AG08395 (cell line): ENCODE measurements at places on chromosomes 2 and 18.

GRCh38 chr18:29160170-29160569, 983.2 kb upstream of the CDH2 start:
- no peak for DNase-seq

DNA sequence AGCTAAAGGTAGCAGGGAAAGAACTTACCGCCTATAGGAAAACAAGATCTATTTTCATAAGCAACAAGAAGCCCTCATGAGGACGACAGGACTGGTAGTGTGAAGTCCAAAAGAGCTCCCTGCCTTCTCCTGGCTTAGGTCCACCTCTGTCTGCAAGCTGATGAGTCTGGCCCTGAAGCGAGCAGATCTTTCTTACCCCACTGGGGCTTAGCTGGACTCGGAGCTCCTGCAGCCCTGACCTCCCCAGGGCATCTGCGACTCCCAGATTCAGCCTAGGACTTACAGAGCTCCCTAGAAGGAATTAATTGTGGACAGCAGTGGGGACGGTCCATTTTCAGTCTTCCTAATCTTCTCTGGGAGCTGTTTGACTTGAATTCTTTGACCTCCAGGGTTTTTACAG, 53.7 kb downstream of the MCFD2 start:
- DNase-seq, result peak; percentile 34

DNA sequence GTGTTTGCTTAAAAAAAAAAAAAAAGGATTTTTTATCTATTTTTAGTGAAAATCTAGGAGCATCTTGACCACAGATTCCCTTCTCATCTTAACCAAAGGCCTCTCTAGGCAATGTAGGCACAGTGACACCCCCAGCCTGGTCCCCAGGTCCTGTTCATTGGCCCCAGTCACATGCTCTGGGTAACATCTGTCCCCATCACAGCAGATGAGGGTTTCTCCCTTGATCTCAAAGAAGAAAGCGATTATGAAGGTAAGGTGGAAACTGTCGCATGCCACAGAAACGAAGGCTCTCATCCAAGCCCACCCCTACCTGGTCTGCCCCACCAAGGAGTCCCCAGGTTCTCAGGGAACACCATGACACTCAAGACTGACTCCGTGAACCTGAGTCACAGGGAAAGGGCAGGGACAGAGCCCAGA, 4.7 kb downstream of the HS6ST1 start:
- DNase-seq, result no peak

- no peak for DNase-seq
Observed at GRCh38 chr2:226466589-226466988, 333.0 kb downstream of the IRS1 start.

GRCh38 chr18:59419386-59419785, 60.3 kb upstream of the LMAN1 start:
- peak; percentile 66 for DNase-seq

- DNase-seq, result no peak
Observed at GRCh38 chr18:35042389-35043071, 1.3 kb downstream of the MAPRE2 start.

DNA sequence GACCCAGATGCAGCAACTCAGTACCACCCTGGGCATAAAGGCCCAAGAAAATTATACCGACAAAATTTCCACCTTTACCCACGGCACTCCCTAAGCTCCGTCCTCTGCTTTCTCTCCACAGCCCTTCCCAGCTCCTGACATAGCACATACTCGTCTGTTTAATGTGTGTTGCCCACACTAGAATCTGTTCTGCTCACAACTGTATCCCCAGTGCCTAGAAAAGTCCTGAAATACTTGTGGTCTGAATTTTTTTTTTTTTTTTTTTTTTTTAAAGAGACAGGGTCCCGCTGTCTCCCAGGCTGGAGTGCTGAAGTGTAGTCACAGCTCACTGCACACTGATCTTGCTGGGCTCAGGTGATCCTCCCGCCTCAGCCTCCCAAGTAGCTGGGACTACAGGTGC, 62.3 kb downstream of the ADCY3 start:
- no peak for DNase-seq

GRCh38 chr2:119590873-119591272, 46.6 kb downstream of the CFAP221 start:
- no peak for DNase-seq

DNA sequence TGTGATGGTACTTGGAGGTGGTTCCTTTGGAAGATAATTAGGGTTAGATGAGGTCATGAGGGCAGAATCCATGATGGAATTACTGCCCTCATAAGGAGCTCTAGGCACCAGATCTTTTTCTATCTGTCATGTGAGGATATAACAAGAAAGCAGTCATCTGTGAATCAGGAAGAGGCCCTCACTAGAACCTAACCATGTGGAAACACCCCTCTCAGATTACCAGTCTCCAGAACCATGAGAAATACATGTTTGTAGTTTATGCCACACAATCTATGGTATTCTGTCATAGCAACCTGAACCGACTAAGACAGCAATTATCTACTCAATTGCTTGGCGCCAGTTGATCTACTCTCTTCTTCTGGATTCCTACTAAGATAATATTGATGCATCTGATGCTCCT, 2.4 kb upstream of the SERPINB10 start:
- no peak for DNase-seq

GRCh38 chr2:121049131-121049530, 235.9 kb downstream of the TFCP2L1 start:
- DNase-seq, result no peak

DNA sequence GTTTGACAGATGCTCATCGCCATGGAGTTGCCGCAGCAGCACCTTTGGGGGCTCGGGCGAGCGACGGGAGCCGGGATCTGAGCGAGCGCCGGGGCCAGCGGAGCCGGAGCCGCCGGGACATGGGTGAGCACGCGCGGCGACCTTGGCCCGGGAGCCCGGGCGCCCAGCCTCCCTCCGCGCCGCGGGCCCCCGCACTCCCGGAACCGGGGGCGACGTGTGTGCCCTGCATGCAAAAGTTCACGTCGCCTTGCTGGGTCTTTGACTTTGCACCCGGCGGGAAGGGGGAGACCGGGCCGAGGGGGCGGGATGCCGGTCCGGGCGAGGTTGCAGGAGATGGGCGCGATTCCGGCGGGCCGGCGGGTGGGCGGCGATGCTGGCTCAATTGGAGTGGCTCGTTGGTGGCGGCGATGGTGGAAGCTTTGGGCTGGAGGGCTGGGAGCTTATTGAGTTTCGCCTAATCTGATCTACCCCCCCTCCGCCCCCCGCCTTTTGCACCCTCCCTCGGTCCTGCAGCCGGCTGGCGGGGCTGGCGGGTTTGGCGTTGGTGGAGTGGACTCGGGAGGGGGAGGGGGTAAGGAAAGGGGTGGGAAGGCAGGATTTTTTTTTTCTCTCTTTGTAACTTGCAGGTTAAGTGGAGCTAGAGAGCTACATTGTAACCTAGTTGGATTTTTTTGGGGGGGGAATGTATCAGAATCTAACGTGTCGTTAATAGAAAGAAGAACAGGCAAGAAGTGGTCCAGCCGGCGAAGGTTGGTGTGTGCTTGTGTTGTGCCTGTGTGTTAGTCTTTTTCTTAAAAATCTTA, at the start of gene SETBP1:
SETBP1 (plus strand) TSS at position 616 of the 803 bp plus-strand sequence. CDS start 20,459 bp downstream, outside the sequence.
- peak; percentile 57 for DNase-seq

DNA sequence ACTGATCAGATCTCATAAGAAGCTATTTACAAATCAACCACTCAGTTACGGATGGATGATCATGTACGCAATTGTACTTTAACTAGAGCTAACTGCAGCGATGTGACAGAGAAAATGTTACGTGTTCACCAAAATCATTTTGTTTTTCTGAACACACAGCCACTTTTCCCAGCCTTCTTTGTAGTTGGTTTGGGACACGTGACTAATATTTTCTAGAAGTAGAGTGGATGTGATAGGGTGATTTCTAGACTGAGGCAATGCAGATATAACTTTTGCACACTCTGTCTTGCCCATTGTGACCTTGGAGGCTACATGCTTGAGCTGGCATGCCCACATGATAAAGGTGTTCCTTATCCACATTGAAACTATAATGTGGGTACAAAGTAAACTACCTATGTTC, 9.9 kb upstream of the SLC9A4 start:
- no peak for DNase-seq

- no peak for DNase-seq
Observed at GRCh38 chr2:150100336-150100735, 387.1 kb downstream of the RND3 start.

DNA sequence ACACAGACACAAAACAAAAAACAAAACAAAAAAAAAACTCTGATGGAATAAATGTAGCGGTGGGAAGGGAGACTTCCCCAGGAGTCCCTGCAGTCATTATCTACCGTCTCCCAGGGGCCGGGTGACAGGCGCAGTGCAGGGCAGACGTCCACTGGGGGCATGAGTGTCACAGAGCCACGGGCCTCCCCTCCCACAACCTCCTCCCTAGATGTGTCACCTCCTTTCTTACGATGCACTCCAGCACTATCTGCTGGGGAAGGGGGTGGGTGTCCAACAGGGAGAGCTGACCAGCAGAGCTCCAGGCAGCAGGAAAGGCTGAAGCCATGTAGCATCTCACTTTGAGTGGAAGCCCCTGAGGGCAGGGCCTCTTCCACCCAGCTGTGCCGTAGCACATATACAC, 84.5 kb downstream of the LONRF2 start:
- no peak for DNase-seq

- no peak for DNase-seq
Observed at GRCh38 chr2:16382451-16382850, 283.2 kb downstream of the CYRIA start.

DNA sequence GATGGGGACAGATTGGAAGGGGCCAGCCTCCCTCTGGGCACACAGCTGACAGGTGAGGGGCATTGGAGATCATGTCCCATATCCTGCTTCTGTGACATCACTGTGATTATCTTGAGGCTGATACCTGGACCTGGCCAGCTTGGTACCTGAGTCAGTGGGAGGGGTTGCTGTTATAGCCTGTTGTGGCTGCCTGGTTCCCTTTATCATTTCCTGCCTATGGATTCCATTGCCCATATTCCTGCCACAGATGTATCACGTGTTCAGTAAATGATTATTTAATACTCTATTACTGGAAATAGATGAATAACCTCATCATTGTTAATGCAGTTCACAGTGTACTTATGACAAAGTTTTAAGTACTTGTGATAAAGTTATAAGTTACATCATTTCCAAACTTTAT, 7.8 kb upstream of the SCYGR1 start:
- no peak for DNase-seq

DNA sequence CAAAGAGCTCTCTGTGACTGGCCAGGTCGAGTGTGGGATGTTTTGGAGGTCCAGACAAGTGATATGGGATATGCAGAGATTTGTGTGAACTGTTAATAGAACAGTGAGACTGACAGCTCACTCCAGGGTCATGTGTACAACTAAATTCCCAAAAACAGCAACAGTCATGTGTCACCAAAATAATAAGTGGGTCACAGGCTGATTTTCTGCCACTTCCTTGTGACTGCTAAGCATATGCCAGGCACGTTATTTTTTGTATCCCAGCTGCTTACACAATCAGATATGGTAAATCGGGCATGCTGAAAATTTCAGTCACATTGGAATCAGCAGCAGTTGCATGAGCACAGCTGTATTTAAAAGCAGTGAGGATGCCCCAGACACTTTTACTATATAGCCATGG, 198.7 kb downstream of the PTGR3 start:
- no peak for DNase-seq

- peak; percentile 62 for DNase-seq
Observed at GRCh38 chr2:221969087-221969829, 329.5 kb downstream of the PAX3 start.

DNA sequence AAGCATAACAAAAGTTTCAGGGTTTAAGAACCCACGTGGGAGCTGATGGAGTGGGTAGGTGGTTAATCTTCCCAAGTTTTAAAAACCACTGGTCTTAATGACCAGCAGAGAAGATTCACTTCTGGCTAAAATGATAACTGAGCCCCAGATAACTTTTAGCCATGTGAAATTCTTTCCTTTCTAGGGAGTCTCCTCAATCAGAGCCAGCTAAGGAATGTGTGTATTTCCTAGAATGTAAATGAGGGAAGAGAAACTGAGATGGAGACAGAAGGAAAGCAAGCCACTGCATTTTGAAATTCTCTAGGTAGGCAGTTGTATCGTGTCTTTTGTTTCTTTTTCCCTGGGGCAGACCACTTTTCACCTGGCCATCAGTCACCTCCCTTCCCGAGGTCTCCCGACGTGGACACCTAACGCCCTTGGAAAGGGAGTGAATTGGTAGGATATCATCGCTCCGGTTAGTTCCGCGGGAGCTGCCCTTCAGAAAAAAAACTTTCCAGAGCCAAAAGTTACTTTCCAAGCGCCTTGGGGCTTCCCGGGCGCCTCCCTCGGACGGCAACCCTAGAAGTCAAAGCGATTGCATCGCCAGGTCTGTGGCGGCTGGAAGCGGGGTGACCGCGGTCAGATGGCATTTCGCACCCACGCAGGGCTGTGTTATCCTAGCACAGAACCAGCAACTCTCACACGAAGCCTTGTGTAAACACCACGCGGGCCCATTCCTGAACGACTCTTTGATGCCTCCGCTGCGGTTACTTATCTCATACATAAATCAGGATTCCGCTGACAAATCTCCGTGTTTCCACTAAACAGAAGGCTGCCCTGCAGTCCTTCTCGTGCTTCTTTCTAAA, 1.3 kb downstream of the COLEC12 start:
- peak; percentile 56 for DNase-seq

DNA sequence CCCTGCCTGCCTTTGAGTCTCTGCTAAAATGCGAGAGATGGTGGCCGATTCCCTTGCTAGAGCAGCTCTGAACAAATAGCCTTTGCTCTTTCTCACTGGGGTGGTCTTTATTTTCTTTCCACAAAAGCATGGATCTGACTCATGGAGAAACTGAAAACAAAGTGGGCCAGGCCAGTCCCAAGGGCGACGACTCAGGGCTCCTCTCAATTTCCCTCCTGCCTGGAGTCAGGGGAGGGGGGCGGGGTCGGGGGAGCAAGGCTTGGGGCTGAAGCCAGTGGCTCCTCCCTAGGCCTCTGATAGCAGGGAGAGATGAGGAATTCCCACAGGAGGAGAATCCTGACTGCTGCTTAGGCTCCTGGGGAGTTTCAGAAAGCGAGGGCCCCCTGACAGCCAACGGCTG, 17.1 kb upstream of the IL1R2 start:
- no peak for DNase-seq

- no peak for DNase-seq
Observed at GRCh38 chr2:231348704-231349373, 46.7 kb upstream of the B3GNT7 start.

DNA sequence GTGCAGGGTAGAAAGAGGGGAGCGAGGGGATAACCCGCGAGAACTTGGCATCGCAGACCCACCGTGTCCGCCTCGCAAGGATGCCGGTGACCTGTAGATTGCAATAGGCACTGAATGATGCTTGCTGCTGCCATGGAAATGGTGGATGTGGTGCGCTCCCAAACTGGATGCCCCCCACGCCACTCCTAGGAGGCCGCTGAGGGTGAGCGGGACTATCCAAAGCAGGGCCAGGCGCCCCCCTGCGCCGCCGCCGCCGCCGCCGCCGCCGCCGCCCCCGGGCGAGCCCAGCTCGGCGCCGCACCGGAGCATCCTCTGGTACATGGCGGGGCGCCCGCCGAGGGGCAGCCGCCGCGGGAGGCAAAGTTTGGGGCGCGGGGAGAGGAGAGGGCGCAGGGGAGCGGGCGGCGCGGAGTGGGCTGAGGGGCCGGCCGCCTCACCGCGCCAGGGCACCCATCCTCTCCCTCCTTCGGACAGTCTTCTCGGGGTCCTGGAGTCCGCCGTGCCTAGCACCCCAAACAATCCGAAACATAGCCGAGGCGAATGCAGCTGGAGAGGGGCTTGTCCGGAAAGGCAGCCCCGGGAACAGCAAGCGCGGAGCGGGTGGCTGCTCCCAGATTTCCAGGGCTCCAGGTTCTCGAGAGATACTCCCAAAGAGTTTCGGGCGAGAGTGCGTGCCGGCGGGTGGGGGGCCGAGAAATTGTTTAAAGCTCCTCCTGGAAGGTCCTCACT, 685.1 kb downstream of the NRXN1 start:
- no peak for DNase-seq

GRCh38 chr2:26540961-26541360, 63.0 kb upstream of the OTOF start:
- DNase-seq, result no peak

- DNase-seq, result no peak
Observed at GRCh38 chr2:142142595-142142994, 11.8 kb upstream of the LRP1B start.
